ENCODE measurements at places on chromosomes 2 and 18.
A peak's percentile ranks its signal among the peaks of the same experiment; 100 is the strongest.

- no peak for DNase-seq
Observed at GRCh38 chr18:31617031-31617717, 25.5 kb downstream of the TTR start.

DNA sequence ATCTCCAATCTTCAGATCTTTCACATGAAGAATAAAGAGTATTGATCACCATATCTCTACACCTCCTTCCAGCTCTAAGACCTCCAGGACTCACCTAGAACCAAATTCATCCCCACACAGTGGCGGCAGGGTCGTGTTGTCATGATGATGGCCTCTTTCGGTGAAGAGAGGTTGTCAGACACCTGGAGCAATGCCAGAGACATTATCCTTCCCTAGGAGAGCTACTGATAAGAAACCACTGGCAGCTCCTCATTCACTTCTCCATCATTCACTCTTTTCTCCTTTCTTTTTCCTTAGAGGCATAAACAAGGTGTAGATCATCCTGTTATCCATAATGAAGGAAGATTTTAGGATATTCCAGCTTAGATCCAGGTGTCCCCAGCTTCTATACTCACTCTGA lies 197.9 kb upstream of the TNP1 start:
- DNase-seq: no peak

GRCh38 chr2:119475225-119475856 lies 43.7 kb downstream of the TMEM37 start:
- DNase-seq: no peak

DNA sequence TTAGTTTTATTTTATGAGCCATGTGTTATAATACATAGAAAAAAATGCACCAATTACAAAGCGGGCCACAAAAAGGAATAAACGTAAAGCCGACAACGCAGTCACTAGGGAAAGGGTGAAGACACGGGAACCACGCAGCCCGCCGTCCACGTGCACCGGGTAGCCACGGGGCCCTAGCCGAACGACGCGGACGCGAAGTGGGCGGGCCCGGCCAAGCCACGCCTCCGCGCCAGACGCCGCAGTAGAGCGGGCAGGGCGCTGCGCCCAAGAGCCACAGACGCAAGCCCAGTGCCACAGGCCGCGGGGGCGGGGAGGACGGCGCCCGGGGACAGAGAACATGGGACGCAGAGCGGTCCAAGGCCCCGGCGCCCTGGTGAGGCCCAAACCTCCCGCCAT lies at the start of gene DUSP28:
TSS of gene DUSP28 (plus strand) at position 274 of the 396 bp plus-strand sequence. CDS start 328 bp downstream, outside the sequence.
- peak; percentile 90 for DNase-seq

GRCh38 chr18:10113121-10114022 lies 199.6 kb downstream of the VAPA start:
- no peak for DNase-seq

DNA sequence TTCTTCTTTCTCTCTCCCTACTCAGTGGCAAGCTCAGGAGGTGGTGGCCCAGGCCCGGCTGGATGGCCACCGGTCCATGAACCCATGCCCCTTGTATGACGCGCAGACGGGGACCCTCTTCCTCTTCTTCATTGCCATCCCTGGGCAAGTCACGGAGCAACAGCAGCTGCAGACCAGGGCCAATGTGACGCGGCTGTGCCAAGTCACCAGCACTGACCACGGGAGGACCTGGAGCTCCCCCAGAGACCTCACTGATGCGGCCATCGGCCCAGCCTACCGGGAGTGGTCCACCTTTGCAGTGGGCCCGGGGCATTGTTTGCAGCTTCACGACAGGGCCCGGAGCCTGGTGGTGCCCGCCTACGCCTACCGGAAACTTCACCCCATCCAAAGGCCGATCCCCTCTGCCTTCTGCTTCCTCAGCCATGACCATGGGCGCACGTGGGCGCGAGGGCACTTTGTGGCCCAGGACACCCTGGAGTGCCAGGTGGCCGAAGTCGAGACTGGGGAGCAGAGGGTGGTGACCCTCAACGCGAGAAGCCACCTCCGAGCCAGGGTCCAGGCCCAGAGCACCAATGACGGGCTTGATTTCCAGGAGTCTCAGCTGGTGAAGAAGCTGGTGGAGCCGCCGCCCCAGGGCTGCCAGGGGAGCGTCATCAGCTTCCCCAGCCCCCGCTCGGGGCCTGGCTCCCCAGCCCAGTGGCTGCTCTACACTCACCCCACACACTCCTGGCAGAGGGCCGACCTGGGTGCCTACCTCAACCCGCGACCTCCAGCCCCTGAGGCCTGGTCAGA lies 1.8 kb downstream of the NEU2 start:
- DNase-seq: no peak

DNA sequence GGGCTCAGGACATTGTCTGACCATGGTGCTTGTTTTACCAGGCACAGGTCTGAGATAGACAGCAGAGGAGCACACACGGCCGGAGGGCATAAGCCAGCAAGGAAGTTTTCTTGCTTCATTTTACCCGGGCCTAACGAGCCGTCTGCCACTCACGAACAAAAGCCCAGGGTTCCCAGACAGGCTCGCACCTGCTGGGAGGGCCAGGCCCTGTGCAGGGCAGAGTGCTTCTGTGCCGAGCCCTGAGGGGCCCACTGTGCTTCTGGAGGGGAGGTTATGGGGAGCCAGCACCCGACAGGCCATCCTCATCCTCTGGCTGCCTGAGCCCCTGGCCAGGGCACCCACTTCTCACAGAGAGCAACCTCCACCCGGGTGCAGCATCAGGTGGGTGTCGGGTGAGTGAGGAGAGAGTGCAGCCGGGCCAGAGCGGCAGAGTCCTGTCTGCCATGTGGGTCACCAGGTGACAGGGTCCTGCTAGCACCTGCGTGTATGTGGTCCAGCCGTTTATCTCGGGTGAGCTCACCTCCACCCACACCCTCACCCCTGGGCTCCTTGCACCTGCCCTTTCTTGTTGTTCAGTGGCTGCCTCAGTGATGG lies 297.9 kb downstream of the NDUFA10 start:
- DNase-seq: peak; percentile 5

- no peak for DNase-seq
Observed at GRCh38 chr2:170332676-170333402, 154.9 kb downstream of the MYO3B start.

DNA sequence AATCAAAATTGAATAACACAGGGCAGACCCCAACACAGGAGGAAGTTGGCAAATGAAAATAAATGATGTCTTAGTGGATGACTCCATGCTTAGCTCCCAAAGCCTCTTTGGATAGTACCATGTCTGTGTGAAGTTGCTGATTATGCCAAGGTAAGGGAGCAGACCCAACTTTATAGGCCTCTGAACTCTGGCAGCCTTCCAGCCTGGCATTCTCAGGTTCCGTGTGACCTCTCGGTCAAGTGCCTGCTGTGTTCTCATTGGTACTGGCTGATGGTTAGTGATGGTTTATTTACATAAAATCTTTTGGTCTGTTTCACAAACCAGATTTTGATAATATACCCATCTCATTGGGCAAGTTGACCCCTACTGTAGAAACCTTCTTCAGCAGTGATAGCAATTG lies 112.2 kb upstream of the TTC39C start:
- no peak for DNase-seq

GRCh38 chr18:1891641-1892040 lies 679.7 kb downstream of the METTL4 start:
- DNase-seq: no peak

DNA sequence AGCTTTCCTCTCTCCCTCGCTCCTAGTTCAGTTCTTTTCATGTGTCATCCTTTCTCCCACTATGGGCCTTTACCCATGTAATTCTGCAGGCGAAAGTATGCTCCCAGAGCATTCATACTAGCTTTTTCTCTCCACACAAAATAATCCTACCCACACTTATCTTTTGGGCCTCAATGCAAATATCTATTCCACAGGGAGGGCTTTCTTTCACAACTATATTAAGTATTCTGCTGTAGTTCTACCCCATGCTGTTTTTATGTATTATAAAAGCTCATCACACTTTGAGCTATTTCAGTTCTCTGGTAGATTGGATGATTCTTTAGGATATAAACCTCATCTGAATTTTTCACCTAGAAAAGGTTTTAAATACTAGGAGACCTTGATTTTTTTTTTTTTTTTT lies 774.6 kb upstream of the CRIM1 start:
- no peak for DNase-seq

DNA sequence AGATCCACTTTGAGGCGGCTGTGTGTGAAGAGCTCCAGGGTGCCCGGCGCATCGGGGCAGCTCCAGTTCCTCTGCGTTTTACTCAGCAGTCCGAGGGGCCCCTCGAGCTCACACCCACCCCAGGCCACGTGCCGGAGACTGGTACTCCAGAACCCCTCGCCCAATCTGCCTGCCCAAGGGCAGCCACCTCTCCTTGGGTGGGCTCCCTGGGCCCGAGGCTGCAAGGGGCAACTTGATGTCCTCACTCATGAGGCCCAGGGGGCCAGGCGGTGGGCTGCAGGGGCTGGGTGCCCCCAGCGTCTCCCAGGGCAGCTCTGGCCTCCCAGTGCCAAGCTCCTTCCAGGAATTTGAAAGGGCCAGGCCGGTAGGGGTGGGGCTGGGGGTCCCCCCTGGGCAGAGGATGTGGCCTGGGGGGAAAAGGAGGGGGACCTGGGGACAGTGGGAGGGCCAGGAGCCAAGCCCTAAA lies 16.7 kb downstream of the RAMP1 start:
- DNase-seq: no peak

GRCh38 chr18:49094136-49094535 lies 143.4 kb upstream of the SMAD7 start:
- DNase-seq: no peak

- DNase-seq: no peak
Observed at GRCh38 chr2:85997017-85997970, 108.4 kb downstream of the POLR1A start.

- DNase-seq: no peak
Observed at GRCh38 chr2:135265960-135266490, 213.9 kb downstream of the RAB3GAP1 start.

GRCh38 chr18:31720867-31721266 lies 36.5 kb upstream of the B4GALT6 start:
- no peak for DNase-seq

- DNase-seq: no peak
Observed at GRCh38 chr2:191366199-191366598, 121.0 kb downstream of the MYO1B start.

DNA sequence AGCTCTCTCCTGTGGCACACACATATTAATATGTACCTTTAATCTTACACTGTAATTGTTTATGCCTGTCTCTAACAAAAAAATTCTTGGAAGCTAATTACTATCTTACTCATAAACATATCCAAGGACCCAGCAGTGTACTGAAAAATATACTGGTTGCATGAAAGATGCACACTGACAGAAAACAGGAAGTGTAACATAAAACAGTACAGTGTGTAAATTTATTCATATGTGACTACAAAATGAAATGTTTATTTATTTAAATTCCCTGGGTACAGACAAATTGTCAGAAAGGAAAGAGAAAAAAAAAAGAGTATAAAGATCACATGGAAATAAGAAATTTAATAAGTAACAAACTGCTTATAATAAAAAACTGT lies 28.5 kb downstream of the TMEM131 start:
- DNase-seq: no peak

GRCh38 chr2:145654156-145654555 lies 1134.2 kb upstream of the ZEB2 start:
- DNase-seq: no peak

- DNase-seq: no peak
Observed at GRCh38 chr2:177537636-177538035, 145.1 kb downstream of the AGPS start.

DNA sequence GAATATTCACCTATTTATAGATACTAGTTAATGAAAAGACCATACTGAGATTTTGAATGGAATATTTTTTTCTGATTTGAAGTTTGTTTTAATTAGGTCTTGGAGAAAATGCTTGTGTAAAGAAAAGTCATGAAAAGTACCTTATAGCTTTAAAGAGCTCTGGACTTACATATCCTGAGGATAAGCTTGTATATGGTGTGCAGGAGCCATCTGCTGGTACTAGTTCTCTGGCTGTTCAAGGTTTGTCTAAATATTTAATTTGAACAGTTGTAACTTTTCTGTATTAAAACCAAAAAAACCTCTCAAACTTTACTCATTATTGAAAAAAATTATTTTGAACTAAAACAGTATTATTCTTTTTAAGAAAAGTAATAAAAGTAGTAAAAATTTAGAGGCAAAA lies 50.1 kb downstream of the UBR3 start:
- no peak for DNase-seq

DNA sequence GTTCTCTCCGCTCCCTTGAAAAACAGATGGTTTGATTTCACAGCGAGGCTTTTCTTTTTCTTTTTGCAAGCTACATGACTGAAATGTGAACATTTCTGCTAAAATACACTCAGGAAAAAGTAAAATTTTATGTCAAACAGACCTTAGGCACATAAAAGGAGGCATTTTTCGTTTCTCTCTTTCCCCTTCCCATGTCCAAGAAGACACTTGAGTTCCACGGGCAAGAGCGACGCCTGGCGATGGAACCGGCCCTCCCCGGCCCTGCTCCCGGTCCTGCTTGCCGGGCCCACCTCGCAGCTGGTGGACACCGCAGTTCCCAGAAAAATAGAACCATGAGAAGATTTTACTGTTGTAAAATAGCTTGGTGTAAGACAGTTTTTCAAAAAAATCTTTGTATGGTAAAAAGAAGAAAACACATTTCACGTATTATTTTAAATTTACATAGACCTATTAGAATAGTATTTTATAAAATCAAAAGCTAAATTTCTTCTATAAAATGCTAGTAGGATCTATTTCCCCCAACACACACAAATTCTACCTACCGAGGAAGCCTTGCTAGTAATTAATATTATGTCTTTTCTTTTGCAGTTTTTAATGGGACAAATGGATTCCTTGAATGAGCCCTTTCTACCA lies 2.3 kb upstream of the ALKAL2 start:
- DNase-seq: peak; percentile 95

GRCh38 chr2:85104228-85104627 lies 29.0 kb upstream of the TCF7L1 start:
- DNase-seq: no peak

- DNase-seq: no peak
Observed at GRCh38 chr2:64978514-64979268, 10.5 kb upstream of the SLC1A4 start.

DNA sequence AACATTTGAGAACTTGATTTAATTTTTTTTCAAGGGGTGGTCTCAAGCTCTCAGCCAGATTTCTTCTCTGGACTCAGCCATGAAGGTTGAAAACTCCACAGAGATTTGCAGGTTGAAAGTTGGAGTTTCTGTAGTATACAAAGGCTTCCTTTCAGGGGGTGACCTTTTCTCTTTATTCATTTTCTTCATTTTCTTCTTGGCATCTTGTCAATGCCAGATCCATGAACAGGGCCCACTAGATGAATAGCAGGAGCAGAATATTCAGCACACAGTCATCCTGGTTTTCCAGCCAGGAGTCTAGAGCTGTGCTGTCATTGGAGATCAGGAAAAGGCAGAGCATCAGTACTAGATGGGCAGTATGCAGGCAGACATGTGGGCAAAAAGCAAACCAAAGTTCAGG lies 62.0 kb downstream of the INSIG2 start:
- DNase-seq: no peak
